ENCODE measurements at places on chromosomes 12 and 14.
A peak's percentile ranks its signal among the peaks of the same experiment; 100 is the strongest.

DNA sequence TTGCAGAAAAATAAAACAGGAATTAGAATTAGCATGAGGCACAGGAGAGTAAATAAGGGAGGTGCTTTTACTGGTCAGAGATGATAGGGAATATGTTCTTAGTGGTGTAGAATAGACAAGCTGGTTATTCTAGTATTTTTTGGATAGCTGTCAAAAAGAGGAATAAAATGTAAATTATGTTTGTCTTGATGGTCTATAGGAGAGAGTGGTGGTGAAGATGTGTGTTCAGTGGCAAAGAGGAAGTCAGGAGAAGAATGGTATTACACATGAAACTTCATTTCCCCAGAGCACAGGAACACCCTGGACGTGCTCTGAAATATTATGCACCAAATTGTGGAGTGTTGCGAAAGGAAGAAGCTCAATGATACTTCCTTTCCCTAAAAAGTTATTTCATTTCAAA, 27.8 kb downstream of the MUCL1 start:
- DNase-seq = no peak

DNA sequence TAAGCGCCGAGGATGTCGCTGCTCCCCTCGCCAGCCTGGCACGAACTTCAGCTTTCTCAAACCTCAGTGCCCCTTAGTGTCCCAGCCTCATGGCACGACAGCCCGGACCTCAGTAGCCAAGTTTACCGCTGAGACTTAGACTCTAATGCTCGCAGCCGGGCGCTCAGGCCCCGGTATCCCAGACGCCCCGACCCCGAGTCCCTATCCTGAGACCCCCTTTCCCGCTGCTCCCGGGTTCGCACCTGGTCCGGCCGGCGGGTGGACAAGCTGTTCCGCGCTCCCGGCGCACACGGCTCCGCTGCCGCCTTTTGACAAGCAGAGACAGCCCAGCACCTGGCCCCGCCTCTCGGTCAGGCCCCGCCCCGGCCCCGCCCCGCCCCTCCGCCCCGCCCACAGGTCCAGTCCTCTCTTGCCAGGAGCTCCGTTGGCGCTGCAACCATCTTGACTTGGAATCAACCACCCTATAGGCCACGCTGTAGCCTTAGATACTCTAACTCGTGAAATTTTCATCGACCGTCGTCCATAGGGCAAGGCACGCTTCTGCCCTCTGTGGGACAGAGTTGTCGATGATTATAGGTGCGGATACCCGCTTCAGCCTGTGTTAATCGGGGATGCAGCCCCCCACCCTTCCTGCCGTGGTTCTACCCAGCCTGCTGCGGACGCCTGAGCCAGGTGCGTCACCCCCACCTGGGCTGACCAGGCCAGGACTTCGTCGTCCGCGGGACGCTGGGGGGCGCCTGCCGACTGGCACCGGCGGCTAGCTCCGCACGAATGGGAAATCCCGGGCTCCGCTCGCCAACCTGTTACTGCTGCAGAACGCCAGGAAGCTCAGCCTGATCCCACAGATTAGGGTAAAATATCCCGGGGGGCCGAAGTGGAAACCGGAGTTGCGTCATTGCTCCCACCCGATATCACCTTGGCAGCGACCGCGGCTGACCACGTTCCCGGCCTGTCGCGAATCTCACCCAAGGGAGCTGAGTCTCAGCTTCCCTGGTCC, at the start of gene VDR:
Gene VDR (minus strand): TSS at position 282 of the 997 bp plus-strand sequence. CDS start 25,881 bp downstream, outside the sequence.
- DNase-seq = peak; percentile 76

DNA sequence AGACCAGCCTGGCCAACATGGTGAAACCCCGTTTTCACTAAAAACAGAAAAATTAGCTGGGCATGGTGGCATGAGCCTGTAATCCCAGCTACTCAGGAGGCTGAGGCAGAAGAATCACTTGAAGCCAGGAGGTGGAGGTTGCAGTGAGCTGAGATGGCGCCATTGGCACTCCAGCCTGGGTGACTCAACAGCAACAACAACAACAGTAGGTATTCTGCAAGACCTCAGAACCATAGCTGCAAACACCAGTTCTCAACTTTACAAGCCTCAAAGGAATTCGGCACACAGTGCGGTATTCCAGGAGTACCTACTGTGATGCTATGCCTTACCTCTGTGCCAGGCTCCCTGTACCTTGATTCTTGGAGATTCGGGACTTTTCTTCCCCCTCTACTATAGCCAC, 15.8 kb downstream of the FOXN3 start:
- DNase-seq = no peak

- DNase-seq = no peak
Observed at GRCh38 chr12:12796171-12796570, 10.7 kb downstream of the APOLD1 start.

- DNase-seq = no peak
Observed at GRCh38 chr12:68342966-68343365, 10.8 kb upstream of the MDM1 start.

DNA sequence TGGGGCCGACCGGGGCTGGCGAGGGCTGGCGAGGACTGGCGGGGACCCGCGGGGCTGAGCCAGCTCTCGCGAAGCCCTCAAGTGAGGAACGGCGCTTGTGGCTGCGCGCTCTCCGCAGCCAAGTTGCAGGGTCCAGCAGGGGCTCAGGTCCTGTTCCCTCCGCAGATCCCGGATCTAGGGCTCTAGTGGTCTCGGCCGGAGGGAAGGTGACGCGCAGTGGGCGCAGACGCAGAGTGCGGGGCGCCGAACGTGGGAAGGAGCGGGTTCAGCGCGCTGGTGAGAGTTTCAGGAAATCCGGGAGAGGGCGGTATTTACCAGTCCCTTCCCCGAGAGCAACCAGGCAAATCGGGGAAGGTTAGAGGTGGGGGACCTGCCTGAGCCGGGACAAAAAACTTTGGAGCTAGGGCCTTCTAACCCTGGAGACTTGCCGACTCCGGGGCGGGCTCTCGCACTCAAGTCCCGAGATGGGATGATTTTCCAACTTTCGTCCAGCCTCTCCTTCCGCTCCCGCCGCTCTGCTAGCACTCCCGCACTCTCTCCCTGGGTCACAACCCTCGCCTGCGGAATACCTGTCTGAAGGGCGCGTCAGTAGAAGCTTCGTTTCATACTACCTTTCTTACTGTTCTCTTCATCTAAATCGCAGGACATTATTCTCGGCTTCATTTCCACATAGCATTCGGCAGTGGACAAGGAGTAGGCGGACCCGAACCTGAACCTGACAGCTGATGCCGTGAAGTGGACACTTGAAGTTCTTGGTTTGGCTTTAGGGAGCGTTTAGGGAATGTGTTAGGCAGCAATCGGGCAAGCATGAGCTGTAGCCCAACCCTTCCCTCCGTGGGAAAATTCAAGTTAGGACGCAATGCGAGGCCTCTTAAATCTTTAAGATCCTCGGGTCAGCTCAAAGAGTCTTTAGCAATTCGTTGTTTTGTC, 13.6 kb upstream of the PAX9 start:
- DNase-seq = no peak

DNA sequence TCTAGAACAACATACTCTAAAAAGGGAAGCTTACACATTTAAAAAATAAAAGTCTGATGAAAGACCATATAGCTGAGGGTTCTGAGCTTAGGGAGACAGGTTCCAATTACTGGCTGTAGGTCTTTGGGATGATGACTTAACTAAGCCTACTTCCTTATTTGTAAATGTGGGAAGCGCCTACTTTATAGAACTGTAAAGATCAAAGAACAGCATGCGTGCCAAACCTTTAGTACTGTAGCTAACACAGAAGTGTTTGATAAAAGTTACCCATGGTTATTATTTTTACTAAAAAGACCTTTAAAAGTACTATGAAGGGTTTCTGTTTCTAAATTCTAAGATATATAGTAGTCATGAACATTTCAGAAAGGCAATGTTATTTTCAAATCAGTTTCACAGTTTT, 35.7 kb downstream of the STK38L start:
- no peak for DNase-seq

DNA sequence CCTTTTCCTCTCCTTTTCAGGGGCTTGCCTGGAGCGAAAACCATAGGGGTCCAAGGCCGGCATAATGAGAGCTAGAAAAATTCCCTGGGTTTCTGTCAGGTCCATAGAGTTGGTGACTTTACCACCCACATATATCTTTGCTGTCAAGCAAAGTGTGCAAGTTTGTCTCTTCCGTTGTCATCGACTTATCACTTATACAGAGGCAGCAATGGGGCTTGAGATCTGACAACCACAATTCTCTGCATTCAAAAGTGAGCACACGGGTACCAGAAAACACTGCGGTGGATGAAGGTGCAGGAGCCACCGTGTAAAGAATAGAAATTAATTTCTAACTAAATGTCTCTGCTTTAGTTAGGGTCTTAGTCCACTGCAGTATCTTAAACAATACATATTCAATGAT, 162.3 kb downstream of the DAD1 start:
- no peak for DNase-seq

DNA sequence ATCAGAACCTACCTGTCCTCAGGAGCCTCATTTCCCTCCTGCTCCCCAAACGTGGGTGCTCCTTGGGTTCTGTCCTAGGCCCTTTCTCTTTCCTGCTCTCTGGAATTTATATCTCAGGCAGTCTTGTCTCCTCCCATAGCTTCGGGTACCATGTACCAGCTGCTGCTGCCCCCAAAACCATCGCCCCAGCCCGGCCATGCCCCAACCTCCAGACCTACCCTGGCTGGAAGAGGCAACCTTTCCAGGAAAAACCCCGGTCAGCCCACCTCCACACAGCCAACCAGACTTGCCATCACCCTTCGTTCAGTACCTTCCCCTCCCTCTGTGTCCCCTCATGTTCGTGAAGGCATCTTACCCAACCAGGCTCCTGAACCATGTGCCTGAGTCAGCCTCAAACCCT, 165.1 kb downstream of the CALM1 start:
- DNase-seq = no peak

DNA sequence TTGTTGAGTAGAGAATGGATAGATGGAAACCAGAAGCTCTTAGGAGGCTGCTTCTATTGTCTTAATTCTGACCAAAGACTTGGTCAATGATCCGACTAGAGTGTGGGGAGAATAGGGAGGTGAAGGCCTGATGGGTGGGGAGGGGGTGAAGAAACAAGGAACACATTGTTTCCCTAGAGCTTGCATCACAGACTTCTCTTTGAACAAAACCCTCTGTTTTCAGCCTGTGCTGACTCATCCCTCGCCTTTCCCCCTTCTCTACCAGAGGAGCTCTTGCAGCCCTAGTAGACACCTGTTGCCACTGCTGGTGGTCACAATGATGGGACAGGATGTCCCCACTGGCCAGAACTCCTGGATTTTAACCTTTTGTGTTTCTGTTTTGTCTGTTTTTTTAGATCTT, 46.8 kb upstream of the CISTR start:
- no peak for DNase-seq

DNA sequence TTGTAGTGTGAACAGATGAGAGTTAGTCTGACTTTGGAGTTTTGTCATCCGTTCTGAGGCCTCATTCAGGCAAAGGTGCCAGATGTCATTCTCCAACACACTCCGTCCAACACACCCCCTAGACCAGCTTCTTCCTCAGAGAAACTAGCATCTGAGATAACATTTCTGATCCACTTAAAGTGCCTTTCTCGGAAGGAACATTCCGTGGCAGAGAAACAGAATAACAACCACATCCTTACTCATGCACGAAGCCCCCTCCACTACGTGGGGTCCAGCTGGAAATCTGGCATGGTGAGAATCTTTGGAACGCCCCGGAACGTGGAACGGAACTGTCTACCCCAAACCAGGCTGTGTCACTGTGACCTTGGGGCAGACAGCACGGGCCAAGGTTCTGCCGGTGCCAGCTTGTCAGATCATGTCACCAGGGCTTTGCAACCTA, 17.0 kb upstream of the BCL7A start:
- no peak for DNase-seq

DNA sequence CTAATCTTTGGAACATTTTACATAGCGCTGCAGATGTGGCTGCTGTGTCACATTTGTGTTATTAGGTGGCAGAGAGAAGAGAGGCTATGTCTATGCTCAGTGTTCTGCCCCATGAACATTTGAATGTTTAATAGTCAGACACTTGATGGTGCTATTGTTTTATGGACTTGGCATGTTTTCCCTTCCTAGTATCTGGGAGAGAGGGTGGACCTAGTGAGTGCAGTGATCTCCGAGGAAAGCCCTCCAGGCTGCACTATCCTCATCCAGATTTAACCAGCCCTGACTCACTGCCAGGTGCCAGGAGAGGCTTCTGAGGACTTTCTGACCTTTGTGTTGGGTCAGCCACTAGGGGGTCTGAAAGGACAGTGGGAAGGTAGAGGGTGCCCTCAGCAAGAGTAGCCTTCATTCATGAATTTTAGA, 24.3 kb downstream of the ZFC3H1 start:
- no peak for DNase-seq

All from activated naive CD4-positive, alpha-beta T cell treated with Interleukin-2 at 50 U/mL for 16 hours (primary cell).